ENCODE measurements at places on chromosomes 2 and 18.

DNA sequence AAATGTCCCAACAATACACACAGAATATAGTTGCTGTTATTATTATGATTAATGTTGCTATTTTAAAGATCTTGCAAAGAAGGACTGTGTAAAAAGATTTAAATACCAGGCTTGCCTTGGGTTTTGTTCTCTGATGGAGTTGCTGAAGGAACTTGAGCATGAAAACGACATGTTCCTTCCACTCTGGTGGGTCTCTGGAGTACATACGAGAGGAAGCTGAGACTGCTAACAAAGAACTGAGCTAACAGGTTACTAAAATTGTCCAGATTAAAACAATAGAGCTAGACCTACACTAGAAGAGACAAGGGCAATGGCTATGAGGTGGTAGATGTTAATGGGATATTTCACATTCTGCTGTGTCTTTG lies 612.2 kb downstream of the TSN start:
- DNase-seq = no peak

GRCh38 chr2:47654790-47655562 lies 128.0 kb upstream of the MSH6 start:
- no peak for DNase-seq

GRCh38 chr2:151374436-151374835 lies 17.0 kb downstream of the TNFAIP6 start:
- no peak for DNase-seq

DNA sequence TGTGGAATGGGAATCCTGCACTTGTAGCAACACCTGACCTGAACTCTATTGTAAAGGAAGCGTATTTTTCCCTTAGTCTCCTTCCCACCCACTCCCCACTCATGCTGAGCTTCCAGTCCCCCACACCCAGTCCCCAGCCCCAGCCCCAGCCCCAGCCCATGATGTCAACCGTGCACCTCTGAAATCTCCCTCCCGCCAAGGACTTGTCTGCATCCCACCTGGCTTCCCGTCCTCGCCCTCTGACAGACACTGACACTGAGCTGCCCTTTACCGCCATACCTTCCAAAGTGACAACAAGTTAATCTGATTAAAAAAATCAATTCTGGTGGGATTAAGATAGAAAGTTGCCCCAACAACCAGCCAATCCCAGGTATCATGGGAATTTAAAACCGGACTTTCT lies 213.6 kb upstream of the CELF4 start:
- DNase-seq = no peak

DNA sequence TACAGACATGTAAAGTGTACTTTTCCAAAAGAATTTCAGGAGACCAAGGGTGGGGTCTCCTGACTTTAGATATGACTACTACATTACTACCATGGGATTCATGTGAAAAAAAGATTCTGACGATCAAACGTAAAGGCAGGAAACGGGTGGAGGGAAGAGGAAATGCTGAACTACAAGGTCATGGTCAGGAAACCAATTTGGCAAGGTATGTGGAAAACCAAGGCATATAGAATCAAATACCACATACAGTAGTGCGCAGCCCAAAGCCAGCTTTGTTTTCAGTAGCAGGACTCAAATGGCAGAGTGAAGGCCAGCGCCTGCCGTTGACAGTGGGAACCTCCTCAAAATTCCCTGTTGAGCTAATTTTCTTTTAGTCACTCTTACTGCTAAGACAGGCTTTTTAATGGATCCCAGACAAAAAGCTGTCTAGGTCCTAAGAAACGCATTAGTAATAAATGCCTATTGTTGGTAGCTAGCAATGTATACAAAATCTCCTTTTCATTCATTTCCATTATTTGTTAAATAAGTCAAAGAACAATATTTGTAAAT lies 57.6 kb upstream of the SERTAD2 start:
- DNase-seq = no peak

GRCh38 chr2:2269989-2270562 lies 61.0 kb downstream of the MYT1L start:
- no peak for DNase-seq

DNA sequence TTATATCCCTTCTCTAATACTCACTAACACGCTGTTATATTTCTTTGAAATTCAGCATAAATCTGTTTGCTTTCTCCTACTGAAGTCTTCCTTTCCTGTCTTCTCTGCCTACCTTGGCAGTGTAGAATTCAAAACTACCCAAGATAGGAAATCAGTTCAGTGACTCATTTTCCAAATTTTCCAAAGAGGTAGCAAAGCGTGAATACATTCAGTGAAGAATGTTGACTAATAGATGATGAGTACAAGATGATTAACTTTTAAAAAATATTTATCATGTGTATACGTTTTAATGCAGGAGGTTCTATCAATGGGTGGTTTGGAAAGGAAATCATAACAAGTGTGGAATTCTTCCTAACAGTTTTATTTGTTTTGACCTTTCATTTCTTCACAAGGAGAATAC lies 201.9 kb upstream of the SLC8A1 start:
- no peak for DNase-seq

GRCh38 chr2:165295643-165296042 lies 56.4 kb downstream of the SCN2A start:
- DNase-seq = no peak

DNA sequence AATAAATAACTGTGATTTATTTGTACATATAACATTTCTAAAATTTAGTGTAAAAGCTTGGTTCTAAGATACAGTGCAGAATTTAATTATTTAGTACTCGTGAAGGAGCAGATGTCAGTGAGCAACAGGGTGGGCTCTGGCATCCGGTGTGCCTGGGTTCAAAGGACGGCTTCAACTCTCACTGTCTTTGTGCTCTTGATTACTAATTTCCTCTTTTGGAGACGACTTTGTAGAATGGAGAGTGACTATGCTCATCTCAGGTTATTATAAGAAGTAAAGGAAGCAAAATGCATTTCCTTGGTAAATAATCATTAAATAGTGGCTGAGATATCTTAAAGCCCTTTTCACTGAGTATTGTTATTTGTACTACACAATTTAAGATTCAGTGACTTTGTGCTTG lies 271.7 kb downstream of the ASXL3 start:
- DNase-seq = no peak

GRCh38 chr2:161839926-161840325 lies 215.7 kb downstream of the SLC4A10 start:
- DNase-seq = no peak

- no peak for DNase-seq
Observed at GRCh38 chr2:45591073-45591472, 20.0 kb downstream of the SRBD1 start.

DNA sequence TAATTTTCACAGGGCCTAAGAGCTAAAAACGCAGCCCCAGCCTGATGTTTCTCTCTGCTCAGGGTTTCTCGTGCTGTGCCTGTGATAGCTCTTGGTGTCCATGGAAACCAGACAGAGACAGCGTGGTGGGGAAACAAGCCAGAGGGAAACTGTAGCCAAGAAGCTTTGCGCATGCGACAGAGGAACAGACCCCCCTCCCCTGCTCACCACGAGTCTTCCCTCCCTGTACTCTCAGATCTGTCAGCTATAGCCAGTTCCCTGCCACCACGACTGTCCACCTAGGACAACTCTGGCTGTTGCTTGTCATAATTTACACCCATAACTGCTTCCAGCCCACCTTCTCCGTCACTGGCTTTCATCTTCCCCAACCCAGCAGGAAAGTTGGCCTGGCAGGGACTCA lies 13.2 kb upstream of the DNAJC27 start:
- no peak for DNase-seq

Data from activated naive CD4-positive, alpha-beta T cell treated with anti-CD3 and anti-CD28 coated beads, Interleukin-2, amount 50 U/mL, for 16 hours (primary cell).